ENCODE measurements at places on chromosomes 12 and 14.

DNA sequence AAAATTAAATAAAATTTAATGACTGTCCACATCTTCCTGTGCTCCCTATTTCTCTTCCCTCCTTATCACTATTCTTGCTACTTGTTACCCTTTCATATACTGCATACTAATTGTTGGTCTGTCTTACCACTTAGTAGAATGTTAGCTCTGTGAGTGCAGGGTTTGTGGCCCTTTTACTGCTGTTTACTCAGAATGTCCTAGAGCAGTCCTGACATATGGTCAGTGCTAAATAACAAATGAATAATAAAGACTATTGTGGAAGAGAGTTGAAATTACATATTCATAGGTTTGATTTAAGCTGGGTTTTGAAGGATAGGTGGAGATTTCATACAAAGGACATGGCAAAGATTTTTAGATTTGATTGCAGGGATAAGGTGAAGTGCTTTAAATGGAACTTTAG is 24.5 kb downstream of the KTN1 start:
- DNase-seq, result no peak

DNA sequence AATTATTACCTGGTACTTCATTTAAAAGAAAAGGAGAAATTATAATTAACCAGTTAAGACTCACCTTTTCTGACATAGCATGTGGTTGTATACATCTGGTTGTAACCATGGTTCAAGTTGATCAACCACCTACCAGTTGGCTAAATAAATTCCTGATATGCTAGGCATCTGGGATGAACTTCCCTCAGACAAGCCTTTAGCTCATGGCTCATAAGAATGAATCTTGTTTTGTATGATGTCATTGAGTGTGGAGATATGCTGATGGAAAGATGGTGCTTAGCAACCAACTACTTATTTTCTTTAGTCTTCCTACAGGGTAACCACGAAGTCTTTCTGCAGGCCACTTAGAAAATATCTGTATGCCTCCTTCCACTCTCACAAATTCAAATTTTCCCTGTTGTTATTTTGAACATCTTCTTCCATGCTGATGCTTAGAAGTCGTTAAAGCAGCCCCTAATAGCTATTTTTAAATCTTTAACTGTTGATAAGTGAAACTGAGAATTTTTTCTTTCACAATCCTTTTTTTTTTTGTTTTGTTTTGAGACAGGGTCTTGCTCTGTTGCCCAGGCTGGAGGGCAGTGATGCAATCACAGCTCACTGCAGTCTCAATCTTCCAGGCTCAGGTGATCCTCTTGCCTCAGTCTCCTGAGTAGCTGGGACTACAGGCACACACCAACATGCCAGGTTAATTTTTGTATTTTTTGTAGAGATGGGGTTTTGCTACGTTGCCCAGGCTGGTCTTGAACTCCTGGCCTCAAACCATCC is 51.9 kb upstream of the PTHLH start:
- DNase-seq, result no peak

DNA sequence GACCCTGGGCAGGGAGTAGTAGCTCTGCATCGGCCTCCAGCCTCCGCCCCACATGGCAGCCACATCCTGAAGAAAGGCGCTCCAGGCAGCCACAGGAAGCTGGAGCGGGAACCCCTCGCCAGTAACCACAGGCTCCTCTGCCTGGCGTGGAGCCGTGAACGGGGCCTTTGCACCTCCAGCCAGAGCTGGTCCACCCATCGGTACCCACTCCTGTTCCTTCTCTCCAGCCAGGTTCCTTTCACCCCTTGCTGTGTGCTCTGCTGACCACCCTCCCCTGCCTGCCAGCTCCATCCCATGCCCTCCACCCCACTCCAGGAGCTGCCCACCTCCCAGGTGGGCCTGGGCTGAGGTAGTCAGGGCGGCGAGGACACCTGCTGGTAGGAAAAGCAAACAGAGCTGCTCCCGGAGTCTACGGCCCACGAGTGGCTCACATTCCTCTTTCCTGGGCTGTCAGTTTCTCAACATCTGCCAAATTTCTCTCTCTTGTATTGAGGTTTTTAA is 2.7 kb downstream of the TGFB3 start:
- DNase-seq, result no peak

DNA sequence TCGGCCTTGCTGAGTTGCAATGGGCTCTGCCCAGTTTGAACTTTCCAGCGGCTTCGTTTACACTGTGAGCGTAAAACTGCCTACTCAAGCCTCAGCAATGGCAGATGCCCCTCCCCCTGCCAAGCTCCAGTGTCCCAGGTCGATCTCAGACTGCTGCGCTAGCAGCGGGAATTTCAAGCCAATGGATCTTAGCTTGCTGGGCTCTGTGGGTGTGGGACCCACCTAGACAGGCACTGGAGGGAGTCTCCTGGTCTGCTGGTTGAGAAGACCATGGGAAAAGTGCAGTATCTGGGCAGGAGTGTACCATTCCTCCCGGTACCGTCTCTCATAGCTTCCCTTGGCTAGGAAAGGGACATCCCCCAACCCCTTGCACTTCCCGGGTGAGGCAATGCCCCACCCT is 88.2 kb downstream of the KLHL28 start:
- no peak for DNase-seq

DNA sequence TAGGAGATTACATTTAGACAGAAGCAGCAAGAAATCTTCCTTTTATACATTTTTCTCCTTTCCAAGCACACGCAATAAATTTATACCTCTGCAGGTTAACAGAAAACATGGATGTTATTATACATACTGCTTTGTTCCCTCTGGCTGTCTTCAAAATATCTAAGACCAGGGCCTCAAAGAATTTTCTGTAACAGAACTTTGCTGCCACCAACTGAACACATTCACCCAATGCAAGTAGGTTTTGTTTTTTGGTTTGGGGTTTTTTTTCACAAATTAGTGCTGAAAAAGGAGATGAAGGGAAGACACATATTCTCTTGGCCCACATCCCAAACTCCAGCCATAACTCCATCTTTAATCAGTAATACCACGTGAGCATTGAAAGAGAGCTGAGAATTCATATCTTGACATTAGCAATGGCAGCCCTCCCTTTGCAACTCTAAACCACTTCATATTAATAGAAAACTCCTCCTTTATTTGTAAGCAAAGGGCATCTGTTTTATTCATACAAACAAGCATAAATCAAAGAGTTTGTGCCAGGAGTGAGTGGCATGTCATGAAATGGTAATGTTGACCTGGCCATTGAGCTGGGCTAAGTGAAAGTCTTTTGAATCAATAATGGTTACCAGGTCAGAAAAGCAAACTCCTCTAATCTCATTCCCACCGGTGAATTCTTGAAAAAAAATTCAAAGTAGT is 150.8 kb upstream of the FSCB start:
- peak; percentile 75 for DNase-seq

- DNase-seq, result no peak
These were observed 5.3 kb upstream of the GLTP start for GRCh38 chr12:109885616-109886015.

- DNase-seq, result no peak
These were observed 747.4 kb downstream of the VRK1 start for GRCh38 chr14:97544571-97544970.

- DNase-seq, result no peak
These were observed 233.1 kb downstream of the SLC25A21 start for GRCh38 chr14:36939265-36939664.

GRCh38 chr14:67820428-67820971 is 921 bp downstream of the RAD51B start:
- DNase-seq, result no peak

DNA sequence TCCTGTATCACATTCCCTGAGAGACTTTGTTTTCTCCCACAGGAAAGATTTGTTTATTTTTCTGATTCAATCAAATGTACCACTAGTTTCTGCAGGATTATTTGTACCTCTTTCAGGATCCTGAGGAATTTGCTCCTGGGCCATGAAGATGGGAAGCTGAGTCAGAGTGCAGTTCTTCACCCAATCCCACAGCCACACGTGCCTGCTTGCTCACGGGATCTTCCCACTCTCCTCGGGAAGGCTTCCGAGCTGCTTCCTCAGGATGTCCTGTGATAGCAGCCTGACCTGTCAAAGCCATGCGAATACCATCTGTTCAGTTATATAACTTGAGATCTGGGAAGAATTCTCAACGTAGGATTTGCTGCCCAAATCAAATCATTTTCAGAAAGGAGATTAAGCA is 41.8 kb upstream of the HIF1A start:
- DNase-seq, result no peak

DNA sequence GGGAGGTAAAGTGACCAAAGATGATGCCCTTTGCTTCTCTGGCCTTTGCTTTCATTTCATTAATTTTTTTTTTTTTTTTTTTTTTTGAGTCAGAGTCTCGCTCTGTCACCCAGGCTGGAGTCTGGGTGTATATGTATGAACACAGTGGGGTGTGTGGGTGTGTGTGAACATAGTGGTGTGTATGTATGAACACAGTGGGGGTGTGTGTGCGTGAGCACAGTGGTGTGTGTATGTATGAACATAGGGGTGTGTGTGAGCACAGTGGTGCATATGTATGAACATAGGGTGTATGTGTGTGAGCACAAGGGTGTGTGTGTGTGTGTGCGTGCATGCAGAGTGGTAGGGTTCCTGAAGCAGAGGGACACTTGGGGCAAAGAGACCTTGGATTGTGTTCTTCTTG is 9.6 kb downstream of the KLC1 start:
- no peak for DNase-seq

- DNase-seq, result no peak
These were observed 16.0 kb upstream of the SERPINA4 start for GRCh38 chr14:94545131-94545841.

- DNase-seq, result no peak
These were observed 58.3 kb upstream of the JDP2 start for GRCh38 chr14:75369506-75369905.

- DNase-seq, result no peak
These were observed 335.2 kb downstream of the BMP4 start for GRCh38 chr14:53621433-53621832.

DNA sequence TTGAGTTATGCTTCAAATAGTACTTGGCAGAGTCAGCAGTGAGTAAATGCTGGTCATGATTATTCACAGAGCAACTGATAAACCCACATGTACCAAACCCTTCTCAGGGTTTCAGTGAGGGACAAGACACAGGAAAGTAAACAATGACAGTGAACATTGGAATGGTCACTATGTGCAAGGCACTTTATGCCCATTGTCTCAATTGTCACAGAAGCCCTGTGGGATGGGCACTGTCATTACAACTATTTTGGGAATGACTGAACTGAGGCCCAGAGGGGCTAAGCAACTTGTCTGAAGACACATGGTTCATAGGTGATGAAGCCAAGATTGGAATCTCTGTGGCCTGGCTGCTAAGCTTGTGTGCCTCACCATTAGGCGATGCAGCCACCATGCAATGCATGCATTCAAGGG is 238.5 kb downstream of the RBM19 start:
- DNase-seq, result no peak

DNA sequence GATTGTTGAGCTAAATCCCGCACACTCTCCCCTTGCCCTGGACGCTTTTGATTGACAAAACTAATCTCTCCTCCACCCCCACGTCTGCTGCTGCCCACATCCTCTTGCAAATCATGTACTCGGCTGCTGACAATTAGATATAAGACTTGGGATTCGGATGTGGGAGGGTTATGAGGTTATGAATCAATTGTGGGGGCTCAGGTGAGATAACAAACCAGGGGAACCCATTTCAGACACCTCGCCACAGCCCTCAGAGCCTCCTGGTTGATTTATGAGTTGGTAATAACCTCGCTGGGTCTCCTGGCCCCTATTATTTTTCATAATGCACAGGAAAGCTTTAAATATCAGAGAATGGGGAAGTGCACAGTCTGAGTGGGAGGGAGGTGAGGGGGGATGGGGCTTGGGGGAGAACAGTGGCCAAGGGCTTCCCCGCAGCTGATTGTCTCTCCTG is 449.9 kb downstream of the DPF3 start:
- no peak for DNase-seq

- DNase-seq, result no peak
These were observed 208.1 kb downstream of the PTPRO start for GRCh38 chr12:15530361-15530760.

DNA sequence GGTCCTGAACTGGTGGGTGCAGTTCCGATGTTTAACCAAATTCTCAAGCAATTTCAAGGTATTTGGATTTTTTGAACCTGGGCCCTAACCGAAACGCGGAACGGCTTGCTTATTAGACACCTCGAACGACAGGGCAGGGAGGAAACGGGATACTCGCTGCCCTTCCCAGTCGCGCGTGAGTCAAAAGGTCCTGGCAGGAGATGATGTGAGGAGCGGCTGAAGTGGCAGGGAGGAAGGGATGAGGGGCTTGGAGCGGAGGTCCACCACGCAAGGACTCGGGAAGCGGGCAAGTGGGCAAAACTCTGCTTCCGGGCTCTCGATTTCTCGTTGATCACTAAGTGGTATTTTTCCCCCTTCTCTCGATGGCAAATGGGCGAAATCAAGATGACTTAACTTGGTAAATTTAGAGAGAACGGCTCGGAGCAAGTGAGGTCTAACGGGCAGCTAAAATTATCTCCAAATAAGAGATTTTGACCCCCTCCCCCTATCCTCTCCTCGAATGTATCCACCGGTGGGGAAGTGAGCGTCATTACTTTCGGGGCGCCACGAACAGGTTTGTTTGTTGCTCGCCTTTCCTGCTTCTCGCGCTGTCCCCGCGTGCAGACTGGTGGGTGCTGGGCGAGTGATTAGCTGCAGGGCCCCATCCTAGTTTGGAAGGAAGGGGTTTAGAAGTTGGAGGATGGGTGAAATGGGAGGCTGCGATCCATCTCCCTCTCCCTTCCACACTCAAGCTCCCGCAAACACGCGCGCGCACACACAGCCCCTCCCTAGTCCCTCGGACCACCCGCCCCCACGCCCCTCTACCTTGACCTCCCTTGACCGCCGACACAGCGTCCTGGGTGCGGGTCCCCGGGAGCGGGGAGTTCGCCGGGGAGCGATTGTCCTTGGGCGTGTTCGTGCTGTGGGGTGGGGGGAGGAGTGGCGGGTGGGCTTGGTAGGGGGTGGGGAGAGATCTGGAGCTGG is 986 bp upstream of the NTF3 start:
- peak; percentile 26 for DNase-seq

GRCh38 chr12:26786865-26787514 is 46.0 kb downstream of the ITPR2 start:
- no peak for DNase-seq

DNA sequence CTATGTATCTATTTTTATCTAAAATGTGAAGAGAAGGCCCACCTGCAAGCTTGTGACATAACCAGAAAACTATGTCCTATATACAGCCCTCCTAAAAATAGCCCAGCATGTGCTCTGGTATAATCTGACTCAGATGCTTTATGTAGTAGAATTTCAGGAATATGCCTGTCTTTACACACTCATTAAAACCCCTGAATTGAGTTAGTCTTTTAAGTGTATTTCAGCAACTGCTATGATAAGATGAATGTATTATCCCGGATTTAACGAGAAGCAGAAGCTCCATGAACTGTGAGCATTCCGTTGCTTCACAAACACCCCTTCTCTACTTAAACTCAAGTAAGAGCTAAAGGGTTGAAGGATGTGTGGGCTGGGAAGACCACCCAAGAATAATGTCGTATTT is 89.9 kb upstream of the PRICKLE1 start:
- DNase-seq, result no peak
